ENCODE measurements at places on chromosomes 2 and 18.

DNA sequence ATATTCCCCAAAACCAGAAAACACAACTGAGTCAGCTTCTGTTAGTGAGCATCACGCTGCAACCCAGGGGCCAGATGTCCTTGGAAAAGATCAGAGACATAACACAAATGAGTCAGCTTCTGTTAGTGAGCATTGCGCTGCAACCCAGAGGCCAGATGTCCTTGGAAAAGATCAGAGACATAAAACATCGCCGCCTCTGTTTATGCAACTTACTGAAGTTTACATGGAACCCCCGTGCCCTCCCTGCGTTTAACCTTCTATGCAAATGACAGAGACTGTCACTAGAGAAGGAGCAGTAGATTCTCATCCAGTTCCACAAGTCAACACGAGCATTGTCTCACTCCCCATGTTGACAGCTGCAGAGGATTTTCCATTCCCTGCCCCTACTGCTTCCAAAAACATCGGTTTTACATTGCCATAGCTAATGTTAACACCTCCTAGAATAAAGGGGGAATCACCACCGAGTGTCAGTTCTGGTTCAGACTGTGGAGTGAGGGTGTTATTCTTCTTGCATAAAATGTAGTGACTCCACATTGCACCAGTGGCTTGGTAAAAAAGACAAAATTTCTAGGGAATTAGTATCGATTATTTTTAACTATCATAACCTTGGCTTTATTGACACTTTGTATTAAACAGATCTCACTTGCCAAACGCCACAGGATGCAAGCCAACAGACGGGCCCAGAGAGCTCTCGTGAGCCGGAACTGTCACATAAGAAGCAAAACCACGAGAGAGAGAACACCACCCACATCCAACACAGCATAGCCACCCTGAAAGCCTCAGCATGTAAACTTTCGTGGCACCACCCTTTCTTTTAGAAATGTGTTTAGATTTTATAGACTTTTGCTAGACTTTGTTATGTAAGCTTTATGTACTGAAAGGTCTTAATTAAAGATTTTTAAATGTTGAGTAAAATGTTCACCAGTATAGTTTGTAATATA lies 87.7 kb downstream of the SH3YL1 start:
- no peak for DNase-seq

DNA sequence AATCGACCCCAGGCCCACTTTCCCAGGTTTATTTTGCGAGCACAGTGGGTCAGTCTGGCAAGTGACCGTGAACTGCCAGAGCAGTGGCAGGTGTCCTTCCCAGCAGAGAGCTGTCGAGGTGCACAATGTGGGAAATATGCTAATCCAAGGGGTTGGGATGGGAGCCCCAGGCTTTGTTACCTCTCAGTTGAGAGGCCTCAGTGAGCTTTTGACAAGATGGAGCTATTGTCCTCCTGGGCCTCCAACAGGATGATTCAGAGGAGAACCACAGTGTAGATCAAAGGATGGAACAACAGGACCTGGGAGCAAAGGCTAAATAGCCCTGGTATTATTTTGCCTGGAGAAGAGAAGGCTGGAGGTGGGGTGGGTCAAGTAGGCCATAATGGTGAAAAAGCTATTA lies 150.8 kb downstream of the NCKAP5 start:
- DNase-seq = no peak

- DNase-seq = no peak
Observed at GRCh38 chr2:234444893-234445292, 52.0 kb downstream of the ARL4C start.

- no peak for DNase-seq
Observed at GRCh38 chr2:109507217-109507616, 106.5 kb downstream of the SEPTIN10 start.

GRCh38 chr2:226962176-226962773 lies 126.4 kb downstream of the RHBDD1 start:
- DNase-seq = no peak

- no peak for DNase-seq
Observed at GRCh38 chr2:236636261-236636660, 66.6 kb downstream of the ACKR3 start.

GRCh38 chr2:234829074-234829455 lies 122.8 kb upstream of the SH3BP4 start:
- DNase-seq = no peak

DNA sequence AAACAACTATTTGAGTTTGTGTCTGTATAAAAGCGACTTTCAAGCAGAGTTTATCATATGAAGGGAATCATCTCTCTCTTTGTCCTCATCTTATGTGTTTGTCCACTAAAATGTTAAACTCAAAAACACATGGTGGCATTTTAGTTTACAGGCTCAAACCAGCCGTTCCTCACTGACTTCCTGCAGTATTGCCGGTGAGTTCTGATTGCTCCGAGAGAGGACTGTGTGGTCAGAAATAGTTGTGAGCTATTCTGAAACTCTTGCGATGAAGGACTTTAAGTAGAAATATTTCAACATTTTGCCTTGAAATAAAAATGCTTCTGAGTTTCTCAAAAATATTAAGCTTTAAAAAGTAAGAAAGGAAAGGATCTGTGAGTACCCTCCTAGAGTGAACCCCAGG lies 163.2 kb upstream of the CAVIN2 start:
- DNase-seq = no peak

DNA sequence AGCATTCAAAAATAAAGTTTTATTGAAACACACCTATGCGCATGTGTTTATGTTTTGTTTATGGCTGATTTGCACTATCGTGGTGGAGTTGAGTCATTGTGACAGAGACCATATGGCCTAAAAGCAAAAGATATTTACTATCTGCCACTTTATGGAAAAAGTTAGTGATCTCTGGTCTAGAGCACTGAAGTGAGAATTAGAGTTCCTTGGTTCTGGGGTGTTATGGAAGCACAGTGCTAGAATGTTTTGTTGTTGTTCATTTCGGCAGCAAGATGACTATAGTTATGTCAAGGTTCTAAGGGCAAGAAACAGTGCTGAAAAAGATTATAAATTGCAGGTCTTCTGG lies 416.5 kb downstream of the SLC4A3 start:
- DNase-seq = no peak

- no peak for DNase-seq
Observed at GRCh38 chr18:9522952-9523351, 47.6 kb downstream of the RALBP1 start.

Data from NCI-H2081 treated with DMSO at 0.1 percent for 48 hours (cell line).